CD4-positive, alpha-beta T cell treated with Interleukin-2 at 100 ng/mL for 4 hours (primary cell): ENCODE measurements at places on chromosomes 3 and 15.

DNA sequence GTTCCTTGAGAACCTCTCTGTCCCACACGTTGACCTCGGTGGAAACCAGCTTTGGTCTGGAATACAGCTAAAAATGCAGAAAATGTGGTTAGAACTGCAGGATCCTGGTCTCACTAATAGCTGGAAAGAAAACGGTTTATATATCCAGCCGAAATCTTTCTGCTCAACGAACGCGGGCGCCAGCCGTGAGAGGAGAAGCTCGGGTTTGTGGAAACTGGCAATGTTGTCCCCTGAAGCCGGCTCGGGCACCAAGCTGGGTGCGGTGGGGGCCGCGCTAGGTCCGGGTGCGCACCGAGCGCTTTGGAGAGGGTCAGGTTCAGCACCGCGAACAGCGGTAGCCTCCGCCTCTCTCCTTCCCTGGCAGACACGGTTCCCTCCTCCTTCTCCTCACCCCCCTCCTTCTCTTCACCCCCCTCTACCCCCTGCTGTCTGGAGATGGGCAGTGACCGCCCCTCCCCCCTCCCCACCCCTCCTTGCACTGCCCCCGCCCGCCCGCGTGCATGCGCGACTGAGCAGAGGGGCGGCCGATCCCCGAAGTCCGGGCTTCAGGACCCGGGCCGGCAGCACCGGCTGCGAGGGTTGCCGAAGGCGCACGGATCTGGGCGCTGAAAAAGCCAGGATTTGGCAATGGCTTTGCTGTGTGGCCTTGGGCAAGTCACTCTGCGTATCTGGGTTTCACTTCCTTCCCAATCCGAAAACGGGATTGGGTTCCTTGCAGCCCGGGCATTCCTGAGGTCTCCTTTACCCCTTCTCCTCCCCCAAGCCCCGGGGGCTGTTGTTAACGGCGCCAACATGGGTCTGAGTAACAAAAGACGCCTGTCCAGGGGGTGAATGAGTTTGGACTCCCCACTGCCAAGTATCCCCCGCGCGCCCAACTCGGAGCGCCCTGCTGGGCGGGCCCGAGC, at the start of gene SKOR1:
Gene SKOR1, plus strand, starts transcription at position 534 of the 905 bp plus-strand sequence. Its CDS starts 94 bp downstream, at position 628.
- DNase-seq = no peak

DNA sequence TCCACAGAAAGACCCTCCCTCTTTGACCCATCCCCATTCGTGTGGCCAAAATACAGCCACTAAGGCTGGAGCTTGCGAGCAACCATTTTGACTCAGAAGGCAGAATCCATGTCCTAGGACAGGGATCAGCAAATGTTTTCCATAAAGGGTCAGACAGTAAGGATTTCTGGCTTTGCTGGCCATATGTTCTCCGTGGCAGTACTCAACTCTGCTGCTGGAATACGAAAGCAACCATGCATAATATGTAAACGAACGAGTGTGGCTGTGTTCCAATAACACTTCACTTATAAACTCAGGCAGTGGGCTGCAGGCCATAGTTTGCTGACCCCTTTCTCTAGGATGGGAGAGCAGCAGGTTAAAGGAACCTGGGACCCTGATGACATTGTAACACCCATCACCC, 77.6 kb upstream of the WNT5A start:
- DNase-seq = no peak

DNA sequence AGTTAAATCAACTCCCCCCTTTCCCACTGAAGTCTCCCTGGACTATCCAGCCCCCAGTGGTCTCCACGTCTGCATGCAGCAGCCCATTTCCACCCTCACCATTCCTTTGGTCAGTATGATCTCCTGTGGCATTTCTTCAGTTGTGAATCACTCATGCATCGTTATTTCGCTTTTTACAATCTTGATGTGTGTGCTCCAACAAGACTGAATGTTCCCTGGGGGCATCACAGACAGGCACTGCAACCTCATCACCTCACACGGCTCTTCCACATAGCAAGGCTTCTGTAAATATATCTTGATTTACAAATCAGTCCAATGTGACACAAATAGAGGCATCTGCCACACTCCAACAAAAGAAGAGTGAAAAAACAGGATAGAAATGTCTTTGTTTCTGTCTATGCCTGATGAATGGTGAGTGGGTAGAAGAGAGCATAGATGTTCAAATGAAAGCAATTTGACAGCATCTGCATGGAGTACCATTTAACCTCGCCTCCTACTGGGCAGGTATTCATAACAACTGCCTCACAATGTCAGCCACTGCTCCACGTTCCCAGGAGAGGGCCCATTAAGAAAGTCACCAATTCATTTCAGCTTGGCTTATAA, 5.2 kb downstream of the HEG1 start:
- no peak for DNase-seq

- no peak for DNase-seq
These were observed 16.6 kb upstream of the LRRK1 start for GRCh38 chr15:100902436-100903167.

DNA sequence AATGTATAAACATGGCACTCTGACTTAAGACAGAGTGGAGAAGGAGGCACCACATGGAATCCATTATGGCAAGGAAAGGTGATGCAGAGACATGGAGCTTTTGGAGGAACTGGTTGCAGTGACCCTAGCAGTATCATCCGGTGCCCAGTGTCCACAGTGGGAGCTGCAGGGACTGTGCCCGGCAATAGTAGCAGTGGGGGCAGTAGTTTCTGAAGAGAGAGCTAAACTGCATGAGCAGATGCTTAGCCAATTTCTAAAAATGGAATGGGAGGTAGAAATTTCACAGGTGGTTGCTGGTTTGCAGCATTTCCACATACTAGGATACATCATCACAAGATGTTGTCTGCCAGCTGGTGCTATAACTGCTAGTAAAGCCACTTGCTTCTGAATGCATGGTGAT, 7.8 kb upstream of the TM2D3 start:
- DNase-seq = no peak

GRCh38 chr3:108125550-108126071, 34.8 kb upstream of the CD47 start:
- DNase-seq = peak; percentile 65

- DNase-seq = no peak
These were observed 49.2 kb downstream of the CYFIP1 start for GRCh38 chr15:22930782-22931484.

GRCh38 chr15:93855181-93855826, 376.1 kb upstream of the MCTP2 start:
- no peak for DNase-seq

- DNase-seq = peak; percentile 69
These were observed 28.3 kb downstream of the LRIG1 start for GRCh38 chr3:66472313-66473134.

DNA sequence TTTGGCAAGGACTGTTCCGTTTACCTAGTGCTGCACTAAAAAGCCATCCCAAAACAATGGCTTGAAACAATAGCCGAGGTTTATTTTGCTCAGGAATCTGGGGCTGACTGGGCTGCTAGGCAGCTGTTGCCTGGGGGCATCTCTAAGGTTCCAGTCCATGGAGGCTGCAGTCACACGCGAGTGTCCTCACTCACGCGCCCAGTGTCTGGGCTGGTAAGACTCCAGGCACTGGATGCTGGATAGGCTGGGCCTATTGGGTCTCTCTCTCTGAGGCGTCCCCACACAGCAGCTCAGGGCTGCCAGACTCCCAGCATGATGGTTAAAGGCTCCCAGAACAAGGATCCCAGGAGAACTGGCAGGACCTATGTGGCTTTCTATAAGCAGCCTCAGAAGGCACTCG, 34.2 kb downstream of the ALS2CL start:
- DNase-seq = no peak
